ENCODE measurements at places on chromosomes 1 and 21. TPM values are rescaled to one million over a fixed set of nuclear protein-coding genes. Genes with fewer than 3 reads are reported as not detected.

SLC2A5 gene
- 4.5 TPM for total RNA-seq

SLC1A7 gene
- not detected for total RNA-seq

FMOD gene
- 258 TPM for total RNA-seq

GREM2 gene
- total RNA-seq, result 2.0 TPM

CDA gene
- 0.13 TPM for total RNA-seq

B3GALT5 gene
- total RNA-seq, result 0.27 TPM

KDF1 gene
- total RNA-seq, result not detected

KPNA6 gene
- total RNA-seq, result 24.4 TPM

ATP1A2 gene
- 55.0 TPM for total RNA-seq

RPTN gene
- not detected for total RNA-seq

TRIM46 gene
- 0.22 TPM for total RNA-seq

TMCO2 gene
- total RNA-seq, result not detected

STUM gene
- 4.7 TPM for total RNA-seq

KDM5B gene
- total RNA-seq, result 51.9 TPM

All from muscle of leg (tissue), 16 donors.